ENCODE measurements at places on chromosomes 16 and 17.

GRCh38 chr17:5211458-5211857, 19.8 kb upstream of the ZNF594 start:
- DNase-seq, result no peak

DNA sequence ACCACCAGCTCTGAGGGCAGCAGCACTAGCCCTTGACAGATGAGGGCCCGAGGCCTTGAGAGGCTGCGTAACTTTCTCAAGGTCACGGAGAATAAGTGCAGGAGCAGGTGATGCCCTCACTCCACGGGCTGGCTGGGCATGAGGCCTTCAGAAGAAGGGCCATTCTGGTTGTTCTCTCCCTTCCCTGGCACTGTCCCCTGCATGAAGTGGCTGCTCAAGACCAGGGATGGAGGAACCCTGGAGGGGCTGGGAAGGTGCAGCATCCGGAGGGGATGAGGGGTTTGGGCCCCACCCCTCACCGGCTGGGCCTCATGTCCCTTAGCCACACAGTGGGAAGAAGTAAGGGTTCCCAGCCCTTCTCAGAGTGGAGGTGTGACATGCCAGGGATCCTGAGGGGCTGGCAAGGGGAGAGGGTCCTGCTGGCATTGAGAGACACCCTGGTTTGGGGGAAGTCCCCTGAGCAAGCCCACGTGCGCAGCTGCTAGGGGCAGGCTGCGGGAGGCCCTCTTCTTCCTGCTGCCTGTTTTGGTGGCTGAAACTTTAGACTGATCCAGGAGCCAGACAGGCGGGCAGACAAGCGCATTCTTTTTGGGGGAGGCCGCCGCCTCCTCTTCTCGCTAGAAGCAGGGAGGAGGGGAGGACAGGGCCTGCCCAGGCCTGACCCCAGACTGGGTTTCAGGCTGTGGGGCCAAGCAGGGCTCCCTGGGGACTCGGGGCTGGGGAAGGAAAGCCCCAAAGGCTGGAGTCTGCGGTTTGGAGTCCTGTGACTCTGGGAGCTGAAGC, 74.0 kb downstream of the N4BP1 start:
- DNase-seq, result peak; percentile 74

DNA sequence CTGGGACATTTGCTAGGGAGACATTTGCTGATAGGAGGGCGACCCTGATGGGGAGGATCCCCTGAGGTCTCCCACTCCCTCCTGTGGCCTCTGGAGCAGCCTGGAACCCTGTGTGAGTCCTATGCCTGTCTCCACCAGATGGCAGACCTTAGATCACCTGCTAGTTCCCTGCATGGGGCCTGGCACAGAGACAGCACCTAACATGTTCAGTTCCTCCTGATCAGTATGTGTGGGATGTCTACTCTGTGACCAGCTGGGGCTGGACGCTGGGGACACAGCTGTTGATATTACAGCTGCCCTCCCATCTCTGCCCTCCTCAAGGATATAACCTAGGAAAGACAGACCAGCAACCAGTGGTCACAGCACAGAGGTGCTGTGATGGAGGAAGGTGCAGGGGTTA, 1.1 kb upstream of the ADCY7 start:
- DNase-seq, result no peak

DNA sequence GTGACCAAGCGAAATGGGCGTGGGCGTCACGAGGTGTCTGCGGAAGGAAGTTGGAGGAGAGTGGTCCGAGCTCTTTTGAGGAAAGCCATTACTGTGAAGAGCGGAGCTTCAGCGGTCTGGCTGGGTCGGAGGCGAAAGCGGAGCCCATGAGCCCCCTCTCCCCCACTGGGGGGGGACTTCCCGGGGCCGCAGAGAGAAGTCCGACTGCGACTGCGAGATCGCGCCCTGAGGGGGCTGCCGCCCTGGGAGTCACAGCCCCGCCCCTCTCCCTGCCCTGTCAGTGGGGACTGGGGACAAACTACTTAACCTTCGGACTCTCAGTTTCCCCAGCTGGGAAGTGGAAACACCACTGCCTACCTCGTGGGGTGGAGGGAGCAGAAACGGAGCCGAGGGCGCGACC, 20.0 kb upstream of the ARL4D start:
- no peak for DNase-seq

DNA sequence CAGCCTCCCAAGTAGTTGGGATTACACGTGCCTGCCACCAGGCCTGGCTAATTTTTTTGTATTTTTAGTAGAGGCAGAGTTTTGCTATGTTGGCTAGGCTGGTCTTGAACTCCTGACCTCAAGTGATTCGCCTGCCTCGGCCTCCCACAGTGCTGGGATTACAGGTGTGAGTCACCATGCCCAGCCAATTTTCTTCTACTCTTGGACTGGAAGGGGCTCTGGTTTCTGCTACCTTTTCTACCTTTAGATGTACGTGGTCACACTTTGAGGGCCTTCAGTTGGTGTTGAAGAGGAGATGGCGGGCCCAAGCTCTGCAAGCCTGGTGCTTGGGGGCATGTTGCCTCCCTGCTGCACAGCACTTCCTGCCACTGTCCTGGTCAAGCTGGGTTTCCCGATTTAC, 173.6 kb downstream of the PRKCA start:
- no peak for DNase-seq

Measured in activated CD8-positive, alpha-beta memory T cell treated with anti-CD3 and anti-CD28 coated beads for 24 hours (primary cell).